ENCODE measurements at places on chromosomes 2 and 18.

DNA sequence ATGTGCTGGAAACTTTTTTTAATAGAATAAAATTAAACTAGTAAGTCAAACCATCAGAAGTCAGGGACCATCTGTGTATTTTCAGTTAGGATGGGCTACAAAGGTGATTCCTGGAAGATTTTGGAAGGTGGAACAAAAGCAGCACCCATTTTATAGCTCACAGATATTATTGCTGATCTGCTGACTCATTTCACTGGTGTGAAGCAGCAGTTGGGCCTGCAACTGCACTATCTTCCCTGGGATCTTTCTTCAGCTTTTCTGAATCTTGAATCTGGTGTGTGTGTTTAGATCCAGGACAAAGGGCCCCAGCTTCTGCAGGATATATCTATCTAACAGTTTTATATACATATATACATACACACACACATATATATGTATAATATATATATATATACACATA, 35.6 kb upstream of the BCL11A start:
- peaks cover 15% of the 10 kb centered on the region for H3K27me3 ChIP-seq
- no peak overlapping the region for H3K27ac ChIP-seq
- DNase-seq: no peak
- no peaks in the 10 kb centered on the region for H3K36me3 ChIP-seq
- H3K4me3 ChIP-seq: no peak overlapping the region
- H3K4me1 ChIP-seq: no peaks in the 10 kb centered on the region

- no peak overlapping the region for H3K4me3 ChIP-seq
- H3K27ac ChIP-seq: no peak overlapping the region
- H3K4me1 ChIP-seq: no peaks in the 10 kb centered on the region
Observed at GRCh38 chr2:12071318-12071717, 324.9 kb downstream of the LPIN1 start.

DNA sequence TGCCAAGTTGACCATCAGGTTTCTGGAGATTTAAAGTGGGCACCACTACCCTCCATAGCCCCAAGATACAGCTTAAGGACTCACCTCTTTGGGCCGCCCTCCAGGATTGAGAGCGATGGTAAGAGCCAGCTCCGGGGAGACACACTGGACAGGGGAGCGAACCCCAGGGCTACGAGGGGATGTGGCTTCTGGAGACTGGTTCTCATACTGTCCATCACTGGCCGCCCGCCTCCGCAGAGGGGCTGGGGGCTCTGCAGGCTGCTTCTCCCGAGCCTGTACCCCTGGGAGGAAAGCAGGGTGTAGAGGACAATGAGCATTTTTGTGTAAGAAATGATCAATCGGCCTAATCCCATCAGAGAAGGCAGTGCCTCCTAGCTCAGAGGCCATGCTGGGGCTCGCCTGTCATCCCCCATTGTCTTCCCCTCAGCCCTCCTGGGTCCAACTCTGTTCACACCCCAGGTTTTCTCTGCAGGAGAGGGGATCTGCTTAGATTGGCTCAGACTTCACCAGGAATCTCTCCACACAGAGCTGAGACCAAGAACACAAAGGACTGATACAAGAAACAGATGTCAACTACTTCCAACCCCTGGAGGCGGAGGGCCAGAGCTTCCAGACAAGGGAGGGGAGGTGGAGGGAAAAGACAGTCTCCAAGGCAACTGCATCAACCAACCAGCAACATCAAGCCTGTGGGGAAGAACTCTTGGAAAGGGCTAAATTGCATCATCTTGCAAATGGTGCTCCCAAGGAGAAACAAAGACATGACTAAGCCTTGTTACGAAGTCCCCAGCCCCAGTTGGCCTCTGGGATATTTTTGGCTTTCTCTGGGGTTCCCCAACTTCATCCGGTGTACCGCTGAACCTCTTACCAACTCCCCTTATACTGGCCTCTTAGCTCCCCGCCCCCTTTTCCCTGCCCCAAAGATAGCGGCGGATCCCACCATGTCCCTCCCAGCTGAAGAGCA, 166.6 kb downstream of the TNS1 start:
- H3K36me3 ChIP-seq: peaks cover 68% of the 10 kb centered on the region
- H3K4me1 ChIP-seq: peaks cover 21% of the 10 kb centered on the region
- H3K4me3 ChIP-seq: no peak overlapping the region
- H3K27ac ChIP-seq: peak overlapping the region; percentile 80
- DNase-seq: no peak

DNA sequence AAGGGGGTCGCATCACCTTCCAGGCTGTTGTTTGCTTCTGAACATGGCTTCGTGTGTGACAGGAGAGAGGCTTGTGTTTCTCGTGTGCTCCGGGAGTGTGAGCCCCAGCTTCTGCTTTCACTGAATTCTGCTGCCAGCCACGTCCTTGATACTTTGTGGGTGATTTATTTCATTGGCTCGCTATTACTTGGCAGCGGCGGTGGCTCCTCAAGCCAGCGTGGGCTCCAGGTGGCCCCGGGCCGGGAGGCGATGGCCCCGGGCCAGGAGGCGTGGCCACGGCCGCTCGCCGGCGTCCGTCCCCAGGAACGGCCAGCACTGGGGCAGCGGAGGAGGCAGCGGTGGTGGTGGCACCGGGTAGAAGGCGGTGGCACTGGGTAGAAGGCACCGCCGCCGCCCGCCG, 63.1 kb downstream of the NAPG start:
- H3K4me3 ChIP-seq: no peak overlapping the region
- no peaks in the 10 kb centered on the region for H3K27me3 ChIP-seq
- H3K36me3 ChIP-seq: no peaks in the 10 kb centered on the region
- no peaks in the 10 kb centered on the region for H3K4me1 ChIP-seq
- DNase-seq: no peak

- H3K27me3 ChIP-seq: no peaks in the 10 kb centered on the region
- peak; percentile 19 for DNase-seq
- H3K36me3 ChIP-seq: no peaks in the 10 kb centered on the region
- H3K4me1 ChIP-seq: no peaks in the 10 kb centered on the region
- H3K27ac ChIP-seq: no peak overlapping the region
Observed at GRCh38 chr18:60120231-60120750, 220.5 kb downstream of the PMAIP1 start.

GRCh38 chr2:222013889-222014288, 284.9 kb downstream of the PAX3 start:
- peaks cover 9% of the 10 kb centered on the region for H3K27me3 ChIP-seq
- H3K4me1 ChIP-seq: no peaks in the 10 kb centered on the region
- H3K4me3 ChIP-seq: no peak overlapping the region
- DNase-seq: no peak
- H3K27ac ChIP-seq: no peak overlapping the region

DNA sequence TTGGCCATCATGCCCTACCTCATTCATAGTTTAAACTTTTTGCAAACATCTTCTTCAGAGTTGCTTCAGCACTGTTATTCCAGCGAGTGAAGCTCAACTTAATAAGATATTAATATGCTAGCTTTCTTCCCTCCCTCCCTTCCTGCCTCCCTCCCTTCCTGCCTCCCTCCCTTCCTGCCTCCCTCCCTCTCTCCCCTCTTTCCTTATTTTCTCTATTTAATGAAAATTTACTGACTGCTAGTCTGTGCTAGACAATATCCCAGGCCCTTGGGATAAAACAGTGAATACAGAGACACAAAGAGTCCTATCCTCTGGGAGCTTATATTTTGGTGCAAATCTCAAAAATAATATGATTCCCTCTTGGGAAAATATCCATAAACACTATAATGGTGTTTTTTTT, 42.9 kb downstream of the DOCK10 start:
- no peaks in the 10 kb centered on the region for H3K36me3 ChIP-seq
- H3K27ac ChIP-seq: no peak overlapping the region
- peaks cover 6% of the 10 kb centered on the region for H3K4me1 ChIP-seq
- no peak for DNase-seq

- peaks cover 25% of the 10 kb centered on the region for H3K4me1 ChIP-seq
- DNase-seq: no peak
- H3K36me3 ChIP-seq: no peaks in the 10 kb centered on the region
- H3K4me3 ChIP-seq: no peak overlapping the region
Observed at GRCh38 chr2:27855476-27855875, 34.7 kb downstream of the RBKS start.

DNA sequence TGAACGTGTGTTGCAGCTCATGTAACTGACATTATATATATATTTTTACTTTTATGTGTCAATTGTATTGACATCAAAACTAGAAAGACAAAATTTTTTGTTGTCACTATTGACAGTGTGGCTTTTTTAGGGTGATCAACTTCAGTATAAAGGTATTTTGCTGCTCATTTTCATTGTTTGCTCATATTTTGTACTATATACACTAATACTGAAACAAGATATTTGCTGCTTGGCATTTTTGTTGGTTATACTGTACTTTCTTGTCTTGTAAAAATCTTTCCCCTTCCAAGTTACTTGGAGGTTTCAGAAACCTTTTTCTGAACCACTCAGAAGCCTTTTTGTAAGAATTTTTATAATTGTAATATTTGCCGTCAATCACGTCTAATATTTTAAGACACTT, 16.5 kb downstream of the AFTPH start:
- no peak overlapping the region for H3K27ac ChIP-seq
- no peaks in the 10 kb centered on the region for H3K27me3 ChIP-seq
- no peak for DNase-seq
- H3K36me3 ChIP-seq: no peaks in the 10 kb centered on the region
- no peak overlapping the region for H3K4me3 ChIP-seq
- peaks cover 49% of the 10 kb centered on the region for H3K4me1 ChIP-seq

GRCh38 chr18:9428862-9429661, 46.3 kb upstream of the RALBP1 start:
- no peak overlapping the region for H3K4me3 ChIP-seq
- peaks cover 20% of the 10 kb centered on the region for H3K4me1 ChIP-seq
- H3K27me3 ChIP-seq: no peaks in the 10 kb centered on the region
- DNase-seq: no peak

- peaks cover 78% of the 10 kb centered on the region for H3K36me3 ChIP-seq
- H3K4me1 ChIP-seq: peaks cover 13% of the 10 kb centered on the region
- no peak overlapping the region for H3K27ac ChIP-seq
- H3K27me3 ChIP-seq: no peaks in the 10 kb centered on the region
Observed at GRCh38 chr2:98601532-98602132, 6.7 kb downstream of the COA5 start.

- peaks cover 22% of the 10 kb centered on the region for H3K4me1 ChIP-seq
- no peak for DNase-seq
- no peak overlapping the region for H3K27ac ChIP-seq
Observed at GRCh38 chr18:23956483-23956882, 58.1 kb upstream of the TTC39C start.

- peaks cover 3% of the 10 kb centered on the region for H3K36me3 ChIP-seq
- H3K4me3 ChIP-seq: no peak overlapping the region
- DNase-seq: no peak
- no peaks in the 10 kb centered on the region for H3K4me1 ChIP-seq
- no peak overlapping the region for H3K27ac ChIP-seq
Observed at GRCh38 chr2:43448822-43449110, 147.1 kb downstream of the THADA start.

GRCh38 chr18:10705786-10706185, 180.0 kb downstream of the NAPG start:
- H3K4me3 ChIP-seq: no peak overlapping the region
- H3K27me3 ChIP-seq: no peaks in the 10 kb centered on the region
- no peak for DNase-seq
- no peaks in the 10 kb centered on the region for H3K36me3 ChIP-seq
- H3K27ac ChIP-seq: no peak overlapping the region
- H3K4me1 ChIP-seq: peaks cover 4% of the 10 kb centered on the region

GRCh38 chr2:144099780-144100377, 420.0 kb downstream of the ZEB2 start:
- no peak overlapping the region for H3K4me3 ChIP-seq
- H3K36me3 ChIP-seq: peaks cover 6% of the 10 kb centered on the region
- H3K27me3 ChIP-seq: no peaks in the 10 kb centered on the region
- DNase-seq: peak; percentile 16
- no peak overlapping the region for H3K27ac ChIP-seq

DNA sequence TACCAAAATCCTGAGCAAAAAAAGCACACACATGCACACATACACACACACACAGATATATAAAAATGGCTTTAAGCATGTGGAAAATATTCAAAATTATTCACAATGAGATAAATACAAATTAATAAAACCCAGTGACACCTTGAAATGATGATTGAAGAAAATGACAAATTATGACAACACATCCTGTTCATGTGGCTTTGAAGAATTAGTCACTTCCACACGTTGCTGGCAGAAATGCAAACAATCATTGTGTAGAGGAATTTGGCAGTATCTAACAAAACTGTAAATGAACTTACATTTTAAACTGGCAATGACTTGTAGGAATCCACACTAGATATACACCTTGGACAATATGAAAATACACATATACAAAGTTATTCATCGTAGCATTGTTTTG, 95.8 kb upstream of the RGPD4 start:
- H3K4me1 ChIP-seq: no peaks in the 10 kb centered on the region
- H3K27me3 ChIP-seq: no peaks in the 10 kb centered on the region
- H3K4me3 ChIP-seq: no peak overlapping the region
- H3K27ac ChIP-seq: no peak overlapping the region
- H3K36me3 ChIP-seq: no peaks in the 10 kb centered on the region

GRCh38 chr2:85421260-85422071, 3.0 kb downstream of the SH2D6 start:
- H3K4me1 ChIP-seq: peaks cover 43% of the 10 kb centered on the region
- H3K27ac ChIP-seq: peak overlapping the region; percentile 97
- DNase-seq: peak; percentile 87
- H3K27me3 ChIP-seq: no peaks in the 10 kb centered on the region

DNA sequence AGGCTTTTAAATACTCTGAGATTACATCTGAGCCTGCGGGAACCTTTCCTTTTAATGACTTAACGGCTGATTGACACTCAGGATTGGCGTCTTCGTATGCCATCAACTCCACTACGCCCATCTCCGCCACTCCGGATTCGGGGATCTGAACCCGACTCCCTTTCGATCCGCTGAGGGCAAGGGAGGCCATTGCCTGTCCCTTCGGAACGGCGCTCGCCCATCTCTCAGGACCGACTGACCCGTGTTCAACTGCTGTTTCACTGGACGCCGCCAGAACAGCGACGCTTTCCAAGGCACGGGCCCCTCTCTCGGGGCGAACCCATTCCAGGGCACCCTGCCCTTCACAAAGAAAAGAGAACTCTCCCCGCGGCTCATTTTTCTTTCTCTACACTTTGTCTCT, 90.4 kb downstream of the PID1 start:
- DNase-seq: no peak
- no peak overlapping the region for H3K27ac ChIP-seq
- H3K4me3 ChIP-seq: no peak overlapping the region
- H3K36me3 ChIP-seq: no peaks in the 10 kb centered on the region

DNA sequence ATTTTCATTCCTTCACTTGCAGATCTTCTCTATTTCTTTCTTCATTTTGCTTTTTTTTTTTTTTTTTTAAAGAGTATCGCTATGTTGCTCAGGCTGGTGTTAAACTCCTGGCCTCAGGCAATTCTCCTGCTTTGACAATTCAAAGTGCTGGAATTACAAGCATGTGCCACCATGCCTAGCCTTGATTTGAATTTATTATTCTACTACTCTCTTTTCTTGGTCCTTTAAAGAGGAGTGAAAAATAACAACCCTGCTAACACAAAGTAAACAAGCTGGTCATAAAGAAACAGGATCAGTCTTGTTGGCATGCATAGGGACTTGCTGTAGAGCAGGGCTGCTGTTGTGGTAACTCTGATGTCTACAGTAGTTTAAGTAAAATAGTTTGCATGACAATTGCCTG, 1615.3 kb upstream of the ZEB2 start:
- no peaks in the 10 kb centered on the region for H3K27me3 ChIP-seq
- no peak overlapping the region for H3K27ac ChIP-seq
- H3K4me3 ChIP-seq: no peak overlapping the region
- H3K36me3 ChIP-seq: no peaks in the 10 kb centered on the region
- H3K4me1 ChIP-seq: no peaks in the 10 kb centered on the region

- H3K27ac ChIP-seq: peak overlapping the region; percentile 99
- peaks cover 12% of the 10 kb centered on the region for H3K4me1 ChIP-seq
Observed at GRCh38 chr2:197452754-197453122, 614 bp upstream of the COQ10B start.

GRCh38 chr2:101837354-101837753, 139.8 kb downstream of the MAP4K4 start:
- H3K4me3 ChIP-seq: no peak overlapping the region
- no peak overlapping the region for H3K27ac ChIP-seq
- H3K36me3 ChIP-seq: peaks cover 81% of the 10 kb centered on the region
- H3K4me1 ChIP-seq: peaks cover 5% of the 10 kb centered on the region

Measured in stomach (tissue), 19 donors.